ENCODE measurements at places on chromosomes 2 and 18.

DNA sequence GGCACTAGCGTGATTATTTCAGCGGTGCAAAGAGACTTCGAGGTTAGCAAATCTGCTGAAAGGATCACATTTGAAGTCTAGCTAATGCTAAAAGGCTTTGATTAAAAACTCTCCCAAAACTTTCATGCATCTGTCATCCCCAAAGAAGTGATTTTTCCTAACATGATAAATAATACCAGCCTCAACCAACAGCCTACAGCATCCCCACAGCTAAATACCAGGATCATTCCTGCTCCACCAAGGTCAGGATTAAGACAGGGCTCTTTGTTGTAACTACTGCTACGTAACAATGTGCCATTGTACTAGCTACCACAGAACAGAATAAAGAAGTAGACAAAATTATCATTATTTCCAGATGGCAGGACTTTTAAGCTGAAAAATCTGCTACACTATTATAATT, 1.6 kb downstream of the OR6B3 start:
- DNase-seq, result no peak

DNA sequence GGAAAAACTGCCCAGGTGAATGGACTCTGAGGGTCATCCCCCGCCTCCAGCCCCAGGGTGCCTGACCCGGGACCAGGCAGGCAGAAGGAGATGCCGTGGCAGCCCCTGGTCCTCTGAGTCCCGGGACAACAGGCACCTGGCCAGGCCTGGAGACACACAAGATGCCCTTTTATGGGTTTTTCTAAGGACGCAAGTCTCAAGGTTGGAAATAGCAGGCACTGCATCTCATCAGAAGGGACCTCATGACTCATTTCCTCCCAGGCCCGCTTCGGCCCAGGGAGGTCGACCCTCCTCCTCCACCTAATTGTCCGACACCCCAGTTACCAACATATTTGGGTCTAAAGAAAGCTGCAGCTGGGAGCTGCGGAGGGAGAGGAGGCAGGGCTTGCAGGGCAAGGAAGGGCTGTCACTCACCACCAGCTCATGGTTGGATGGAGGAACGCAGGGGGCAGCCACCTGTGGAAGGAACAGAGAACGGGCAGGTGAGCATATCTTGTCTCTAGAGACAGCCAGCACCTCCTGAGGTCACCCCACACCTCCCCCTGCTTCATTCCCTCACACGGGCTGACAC, 82.9 kb downstream of the TNS1 start:
- DNase-seq, result no peak

- no peak for DNase-seq
Observed at GRCh38 chr2:30675758-30676157, 131.5 kb downstream of the CAPN13 start.

DNA sequence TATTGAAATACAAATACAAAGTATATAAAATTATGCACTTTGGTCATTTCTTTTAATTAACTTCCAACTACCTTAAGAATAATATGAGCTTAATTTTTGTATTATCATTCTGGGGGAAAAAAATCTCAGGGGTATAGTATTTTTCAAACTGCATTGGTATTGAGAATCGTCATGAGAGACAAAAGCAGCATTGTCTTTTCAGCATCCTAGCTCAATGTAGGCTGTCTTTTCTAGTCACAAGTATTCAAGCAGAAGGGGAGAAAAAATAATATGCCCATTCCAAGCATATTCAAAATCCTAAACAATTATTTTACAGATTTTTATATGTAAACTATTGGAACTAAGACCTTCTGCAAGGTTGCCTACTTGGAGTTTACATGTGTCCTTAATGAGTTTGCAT, 693.3 kb downstream of the LRP1B start:
- no peak for DNase-seq

- DNase-seq, result no peak
Observed at GRCh38 chr2:237152361-237152760, 66.7 kb downstream of the COPS8 start.

DNA sequence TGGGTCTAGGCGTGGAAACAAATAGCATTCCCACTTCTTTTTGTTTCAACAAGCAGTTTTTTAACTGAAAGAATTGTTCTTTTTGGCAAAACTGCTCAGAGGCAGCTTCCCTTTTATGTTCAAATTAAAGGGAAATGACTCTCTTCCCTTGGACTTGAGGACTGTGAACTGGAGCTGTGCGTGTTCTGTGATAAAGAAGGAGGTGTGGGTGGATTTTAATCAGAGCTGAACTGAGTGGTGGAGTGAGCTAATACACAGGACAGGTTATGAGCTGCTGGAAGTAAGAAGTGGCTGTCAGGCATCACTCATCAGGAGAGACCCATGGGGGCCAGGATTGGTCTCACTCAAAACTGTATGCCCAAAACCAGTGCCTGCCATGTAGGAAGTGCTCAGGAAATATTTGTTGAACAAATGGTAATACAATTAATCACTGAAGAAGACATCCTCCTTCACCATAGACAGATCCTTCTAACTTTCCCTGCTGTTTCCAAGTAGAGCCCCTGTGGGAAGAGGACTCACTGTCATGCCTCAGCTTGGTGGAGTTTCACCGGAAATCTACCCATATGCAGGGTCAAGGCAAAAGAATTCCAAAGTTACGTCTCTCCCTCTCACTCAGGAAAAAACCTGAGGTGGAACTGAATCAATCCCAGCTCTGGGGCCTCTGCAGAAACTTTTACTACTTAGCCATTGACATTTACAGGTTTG, 55.9 kb downstream of the FEZ2 start:
- DNase-seq, result no peak

GRCh38 chr2:232190796-232191195, 187.8 kb upstream of the ALPP start:
- DNase-seq, result no peak

GRCh38 chr2:95277246-95277906, 3.1 kb downstream of the PROM2 start:
- DNase-seq, result no peak

- no peak for DNase-seq
Observed at GRCh38 chr18:24630346-24630880, 170.0 kb downstream of the HRH4 start.

DNA sequence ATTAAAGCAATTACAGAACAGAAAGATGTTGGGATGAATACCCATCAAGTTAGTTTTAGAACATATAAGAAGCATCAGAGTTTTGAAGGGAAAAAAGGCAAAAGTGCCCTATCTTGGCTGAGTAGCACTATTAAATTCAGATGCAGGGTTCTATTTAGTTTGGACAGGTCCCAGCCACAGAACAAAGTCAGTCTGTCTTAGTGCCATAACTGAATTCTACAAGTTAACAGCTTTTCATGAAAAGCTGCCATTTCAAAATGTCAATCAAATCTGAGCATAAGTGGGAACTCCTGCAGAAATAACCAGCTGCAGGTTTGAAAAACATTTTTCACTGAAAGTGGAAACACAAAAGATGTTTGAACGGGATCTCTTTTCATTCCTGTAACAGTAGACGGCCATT, 160.4 kb downstream of the SRBD1 start:
- DNase-seq, result no peak

DNA sequence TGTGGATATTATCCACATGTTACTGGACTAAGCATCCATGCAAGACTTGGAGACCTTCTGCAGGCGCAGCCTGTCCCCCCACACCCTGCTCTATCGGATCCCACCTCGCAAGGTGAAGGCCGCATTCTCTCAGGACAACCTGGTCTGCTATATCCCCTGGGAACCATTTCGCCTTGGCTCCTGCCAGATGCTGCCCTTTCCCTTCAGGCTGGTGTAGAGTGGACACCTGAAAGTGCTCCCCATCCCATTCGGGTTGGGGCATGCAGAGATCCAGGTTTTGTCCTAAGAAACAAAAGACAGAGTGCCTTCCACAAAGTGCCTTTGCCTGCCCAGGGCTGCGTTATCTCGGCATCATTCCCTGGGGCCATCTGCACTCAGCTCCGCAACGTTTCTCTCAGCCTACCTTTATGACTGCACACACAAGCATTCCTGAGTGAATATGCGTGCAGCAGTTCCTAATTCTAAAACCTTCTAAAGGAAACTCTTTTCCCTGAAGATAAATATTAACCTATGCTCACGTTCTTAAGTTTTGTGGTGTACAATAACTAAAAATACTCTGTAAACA, 20.5 kb downstream of the FHL2 start:
- DNase-seq, result no peak

GRCh38 chr2:17918789-17919188, 40.3 kb downstream of the KCNS3 start:
- DNase-seq, result no peak

GRCh38 chr2:182715121-182715891, 751 bp upstream of the DNAJC10 start:
- DNase-seq, result no peak
